NCI-H187 (cell line): ENCODE measurements at places on chromosomes 16 and 17.

GRCh38 chr17:70525961-70526360 is 356.6 kb downstream of the KCNJ2 start:
- no peak for DNase-seq

- no peak for DNase-seq
These were observed 22.7 kb downstream of the ZNF768 start for GRCh38 chr16:30503403-30504296.

DNA sequence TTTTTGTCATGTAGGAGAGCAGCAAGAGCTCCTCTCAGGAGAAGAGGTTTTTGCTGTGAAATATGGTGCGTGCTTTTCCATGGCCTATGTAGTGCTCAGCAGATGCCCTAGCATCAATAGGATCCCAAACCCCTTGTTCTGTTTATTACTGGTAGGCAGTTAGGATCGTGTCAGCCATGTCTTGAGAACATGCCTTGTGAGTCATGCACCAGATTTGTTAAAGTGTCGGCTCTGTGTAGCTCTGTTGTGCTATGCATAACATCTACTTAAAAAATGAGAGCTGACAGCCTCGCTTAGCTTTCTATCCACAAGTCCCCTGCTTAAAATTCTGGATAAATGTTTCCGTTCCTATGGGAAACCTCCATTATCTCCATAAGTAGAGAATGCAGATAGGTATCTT is 4.4 kb upstream of the EIF4A3 start:
- no peak for DNase-seq

GRCh38 chr17:66469461-66469860 is 167.0 kb downstream of the PRKCA start:
- DNase-seq = no peak

DNA sequence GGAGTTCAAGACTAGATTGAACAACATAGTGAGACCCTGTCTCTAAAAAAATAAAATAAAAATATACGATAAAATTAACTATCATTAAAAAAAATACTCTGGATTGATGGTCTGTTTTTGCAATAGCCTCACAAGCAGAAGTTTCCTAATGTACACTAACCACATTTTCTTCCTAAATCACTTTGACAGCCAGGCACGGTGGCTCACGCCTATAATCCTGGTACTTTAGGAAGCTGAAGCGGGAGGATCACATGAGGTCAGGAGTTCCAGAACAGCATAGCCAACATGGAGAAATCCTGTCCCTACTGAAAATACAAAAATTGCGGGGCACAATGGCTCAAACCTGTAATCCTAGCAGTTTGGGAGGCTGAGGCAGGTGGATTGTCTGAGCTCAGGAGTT is 64.7 kb downstream of the HELZ start:
- no peak for DNase-seq

DNA sequence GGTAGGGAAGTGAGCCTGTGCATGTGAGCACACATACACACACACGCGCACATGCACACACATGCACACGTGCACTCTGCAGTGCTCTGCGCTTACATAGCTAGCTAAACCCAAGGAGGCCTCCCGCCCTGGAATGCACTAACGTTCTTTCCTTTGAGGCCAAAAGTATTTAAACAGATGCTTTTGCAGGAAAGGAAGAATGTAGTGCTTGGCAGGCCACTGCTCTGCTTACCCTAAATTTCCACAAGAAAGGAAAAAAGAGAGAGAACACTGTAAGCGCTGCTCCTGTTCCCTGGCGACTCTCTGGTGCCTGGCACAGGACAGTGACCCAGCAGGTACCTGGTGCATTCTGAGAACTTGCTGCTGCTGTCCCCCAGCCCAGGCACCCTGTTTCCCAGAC is 31.3 kb upstream of the MRPS23 start:
- no peak for DNase-seq

- no peak for DNase-seq
These were observed 49.6 kb downstream of the PLD6 start for GRCh38 chr17:17156511-17156910.

- DNase-seq = no peak
These were observed 126.1 kb downstream of the CA10 start for GRCh38 chr17:52032454-52032853.

GRCh38 chr17:50863931-50864330 is 2.2 kb downstream of the TOB1 start:
- no peak for DNase-seq

DNA sequence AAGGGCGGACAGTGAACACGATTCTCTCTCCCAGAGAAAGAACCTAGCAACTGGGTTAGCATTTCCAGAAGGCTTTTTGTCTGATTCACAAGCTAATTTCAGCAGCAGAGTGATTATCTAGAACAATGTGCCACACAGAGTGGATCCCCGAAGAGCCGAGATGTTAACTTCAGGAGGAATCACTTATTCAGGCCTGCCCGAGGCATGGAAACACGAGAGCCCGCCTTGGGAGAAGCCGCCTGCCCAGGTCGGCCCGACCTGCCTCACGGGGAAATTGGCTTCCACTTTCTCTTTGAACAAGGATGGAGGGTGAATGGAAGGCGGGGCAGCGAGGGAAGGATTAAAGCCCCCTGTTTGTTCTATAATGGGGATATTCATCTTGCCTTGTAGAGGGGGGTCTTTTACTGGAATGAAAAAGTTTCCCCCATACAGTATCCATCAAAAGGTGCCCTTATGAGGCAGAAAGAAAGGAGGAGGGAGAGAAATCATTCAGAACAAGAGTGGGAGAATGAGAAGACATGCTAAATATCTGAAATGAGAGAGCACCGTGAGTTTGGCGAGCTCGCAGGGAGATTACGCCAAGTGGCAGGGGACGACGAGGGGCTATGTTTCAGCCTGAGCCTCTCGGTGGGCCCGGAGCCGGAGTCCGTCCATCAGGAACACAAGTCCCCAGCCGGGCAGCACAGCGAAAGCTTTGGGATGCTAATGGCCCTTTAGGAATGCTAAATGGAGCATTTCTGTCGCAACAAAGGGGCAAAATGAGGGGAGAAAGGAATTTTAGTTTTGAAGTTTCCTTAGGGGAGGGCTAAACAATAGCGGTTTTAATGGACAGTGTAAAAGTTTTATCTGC is 33.0 kb downstream of the NTN1 start:
- no peak for DNase-seq

DNA sequence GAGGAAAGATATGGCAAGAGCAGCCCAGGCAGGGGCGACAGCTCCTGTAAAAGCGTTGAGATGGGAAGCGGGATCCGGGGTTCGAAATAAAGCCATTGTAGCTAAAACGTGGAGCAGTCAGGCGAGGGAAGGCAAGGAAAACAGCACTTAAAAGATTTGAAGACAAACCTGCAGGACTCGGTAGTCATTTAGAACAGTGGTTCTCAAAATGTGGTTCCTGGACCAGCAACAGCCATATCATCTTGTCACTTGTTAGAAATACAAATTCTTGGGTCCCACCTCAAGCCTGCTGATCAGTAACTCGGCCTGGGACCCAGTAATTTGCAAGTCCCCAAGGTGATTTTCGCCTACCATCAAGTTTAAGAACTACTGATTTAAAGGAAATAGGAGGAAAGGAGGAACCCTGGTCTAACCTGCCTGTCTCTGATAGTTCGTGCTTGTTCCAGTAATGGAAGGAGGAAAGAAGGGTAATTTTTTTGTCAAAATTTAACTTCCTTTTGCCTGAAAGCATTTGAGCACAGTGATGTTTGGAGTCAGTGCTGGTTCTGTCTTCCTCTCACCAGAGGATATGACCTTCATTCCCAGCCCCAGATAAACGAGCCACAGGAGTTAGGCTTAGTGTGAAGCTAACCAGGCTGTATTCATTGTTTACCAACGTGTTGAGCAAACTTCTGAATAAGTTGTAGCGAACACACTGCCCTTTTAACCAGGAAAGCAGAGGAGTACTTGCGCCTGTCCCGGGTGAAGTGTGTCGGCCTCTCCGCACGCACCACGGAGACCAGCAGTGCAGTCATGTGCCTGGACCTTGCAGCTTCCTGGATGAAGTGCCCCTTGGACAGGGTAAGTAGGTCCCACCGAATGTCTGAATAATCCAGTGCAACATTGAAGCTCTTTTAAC is 1.1 kb downstream of the ORC6 start:
- no peak for DNase-seq

DNA sequence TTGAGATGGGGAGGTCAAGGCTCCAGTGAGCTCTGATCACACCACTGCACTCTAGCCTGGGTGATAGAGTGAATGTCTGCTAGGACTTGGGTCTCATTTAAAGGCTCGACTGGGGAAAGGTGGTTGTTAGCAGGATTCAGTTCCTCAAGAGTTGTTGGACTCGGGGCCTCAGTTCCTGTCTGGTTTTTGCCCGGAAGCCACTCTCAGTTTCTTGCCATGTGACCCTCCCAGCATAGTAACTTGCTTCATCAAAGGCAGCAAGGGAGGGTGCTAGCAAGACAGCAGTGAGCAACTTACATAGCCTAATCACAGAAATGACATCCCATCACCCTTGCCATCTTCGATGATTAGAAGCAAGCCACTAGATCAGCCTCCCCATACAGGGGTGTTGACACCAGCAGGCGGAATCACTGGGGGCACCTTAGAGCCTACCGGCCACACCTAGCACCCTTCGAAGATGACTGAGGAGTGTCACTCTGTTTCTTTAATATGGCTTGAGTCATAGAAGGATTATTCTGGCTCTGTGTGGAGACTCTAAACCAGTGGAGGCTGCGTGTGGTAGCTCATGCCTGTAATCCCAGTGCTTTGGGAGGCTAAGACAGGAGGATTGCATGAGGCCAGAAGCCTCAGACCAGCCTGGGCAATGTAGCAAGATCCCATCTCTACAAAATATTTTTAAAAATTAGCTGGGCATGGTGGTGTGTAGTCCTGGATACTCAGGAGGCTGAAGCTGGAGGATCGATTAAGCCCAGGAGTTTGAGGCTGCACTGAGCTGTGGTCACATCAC is 13.2 kb upstream of the SCNN1B start:
- no peak for DNase-seq

DNA sequence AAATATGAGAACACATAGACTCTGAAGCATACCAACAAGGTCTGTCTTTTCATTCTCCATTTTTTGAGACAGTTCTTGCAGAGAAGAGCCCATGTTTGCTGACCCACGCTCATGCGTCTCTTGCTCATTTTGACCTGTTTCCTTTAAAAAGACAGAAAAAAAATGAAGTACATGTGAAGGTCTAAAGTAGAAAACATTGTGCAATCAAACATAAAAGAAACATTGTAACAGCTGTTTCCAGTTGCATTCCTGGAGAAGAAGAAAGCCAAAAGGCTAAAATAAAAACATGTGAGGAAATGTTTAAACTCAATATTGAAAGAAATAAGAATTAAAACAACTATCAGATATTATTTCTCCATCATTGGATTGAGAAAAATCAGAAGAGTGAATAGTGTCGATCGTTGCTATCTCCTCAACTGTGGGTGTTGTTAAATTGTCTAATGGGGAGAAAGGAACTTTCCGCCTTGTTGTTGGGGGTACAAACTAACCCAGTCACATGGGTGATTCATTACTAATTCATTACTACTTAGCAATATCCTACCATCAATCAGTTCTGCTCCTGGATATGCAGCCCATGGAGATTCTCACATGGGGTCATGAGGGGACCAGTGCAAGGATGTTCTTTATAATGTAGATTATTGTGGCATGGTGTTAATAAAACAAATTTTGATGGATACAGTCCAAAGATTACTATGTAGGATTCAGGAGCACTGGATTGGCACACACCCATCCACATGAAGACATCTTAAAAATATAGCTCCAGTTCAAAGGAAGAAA is 9.5 kb downstream of the ABCA9 start:
- no peak for DNase-seq

DNA sequence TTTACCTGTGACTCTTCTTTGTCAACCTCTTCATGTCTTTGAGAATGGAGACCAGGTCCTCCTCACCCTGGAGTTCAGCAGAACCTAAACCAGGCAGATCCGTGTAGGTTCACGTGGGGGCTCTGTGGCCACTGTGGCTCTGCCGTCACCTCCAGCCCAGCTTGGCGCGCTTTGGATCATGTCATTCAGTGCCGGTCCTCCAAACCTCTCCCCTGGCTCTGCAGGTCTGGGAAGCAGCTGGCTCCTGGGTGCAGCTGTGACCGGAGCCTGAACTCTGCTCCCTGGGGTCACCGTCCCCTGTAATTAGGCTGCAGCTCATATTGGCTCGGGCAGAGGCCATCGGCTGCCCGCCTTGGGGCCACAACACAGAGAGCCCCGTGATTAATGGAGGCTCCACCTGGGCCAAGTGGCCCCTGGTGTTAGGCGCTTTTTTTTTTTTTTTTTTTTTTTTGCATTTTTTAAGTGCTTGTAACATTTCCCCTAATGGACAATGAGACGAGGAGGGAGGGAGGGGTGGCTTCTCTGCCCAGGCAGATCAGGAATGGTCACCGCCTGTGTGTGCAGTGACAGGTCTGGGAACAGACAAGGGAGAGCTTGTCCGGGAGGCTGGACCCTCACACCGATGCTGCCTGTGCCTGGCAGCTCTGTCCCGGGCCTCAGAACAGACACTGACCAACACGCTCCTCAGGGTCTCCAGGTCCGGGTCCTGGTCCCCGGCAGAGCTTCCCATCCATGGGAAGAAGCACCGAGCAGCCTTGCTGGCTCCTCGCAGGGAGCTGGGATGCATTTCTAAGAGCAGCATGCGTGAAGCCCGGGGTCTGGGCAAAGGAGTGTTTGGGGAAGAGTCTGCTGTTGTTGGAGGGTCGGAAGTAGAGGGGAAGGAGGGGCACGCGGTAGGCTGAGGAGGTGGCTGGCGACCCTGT is 247.9 kb downstream of the SEC14L1 start:
- no peak for DNase-seq

- DNase-seq = no peak
These were observed 367 bp downstream of the MGRN1 start for GRCh38 chr16:4624827-4625559.

GRCh38 chr16:15643946-15644250 is 944 bp upstream of the MARF1 start:
- DNase-seq = no peak

GRCh38 chr16:65226077-65226476 is 104.2 kb upstream of the CDH11 start:
- no peak for DNase-seq

- no peak for DNase-seq
These were observed 103.1 kb upstream of the HSBP1 start for GRCh38 chr16:83704656-83705055.

DNA sequence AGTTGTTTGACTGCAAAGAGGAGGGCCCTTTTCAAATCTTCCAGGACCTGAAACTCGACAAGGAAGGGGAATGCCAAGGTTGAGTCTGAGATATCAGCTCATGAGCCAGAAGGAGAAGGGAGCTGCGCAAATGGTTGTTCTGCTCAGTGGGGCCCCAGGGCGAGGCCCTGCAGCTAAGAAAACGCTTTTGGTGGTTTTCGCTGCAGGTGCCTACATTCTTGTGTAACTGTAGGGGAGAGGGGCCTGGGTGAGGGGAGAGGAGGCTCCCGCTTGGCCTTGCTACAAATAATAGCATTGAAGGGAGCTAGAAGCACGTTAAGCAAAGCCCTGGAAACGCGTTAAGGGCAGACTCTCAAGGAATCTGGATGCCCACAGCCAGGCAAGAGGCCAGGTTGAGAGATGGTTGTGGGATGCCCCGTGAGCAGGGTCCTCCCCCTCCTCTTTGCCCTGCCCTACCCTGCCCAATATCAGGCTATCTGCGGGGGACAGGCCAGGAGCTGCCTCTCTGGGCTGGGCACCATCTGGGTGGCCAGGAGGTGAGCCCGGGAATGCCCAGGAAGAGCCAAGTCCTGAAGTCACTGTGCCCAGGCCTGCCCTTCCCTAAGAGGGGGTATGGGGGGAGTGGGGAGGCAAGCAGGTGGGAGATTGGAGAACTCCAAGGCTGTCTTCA is 21.9 kb downstream of the GPR142 start:
- no peak for DNase-seq
